Activated CD4-positive, alpha-beta T cell treated with anti-CD3 and anti-CD28 coated beads for 4 hours (primary cell): ENCODE measurements at places on chromosomes 12 and 14.

DNA sequence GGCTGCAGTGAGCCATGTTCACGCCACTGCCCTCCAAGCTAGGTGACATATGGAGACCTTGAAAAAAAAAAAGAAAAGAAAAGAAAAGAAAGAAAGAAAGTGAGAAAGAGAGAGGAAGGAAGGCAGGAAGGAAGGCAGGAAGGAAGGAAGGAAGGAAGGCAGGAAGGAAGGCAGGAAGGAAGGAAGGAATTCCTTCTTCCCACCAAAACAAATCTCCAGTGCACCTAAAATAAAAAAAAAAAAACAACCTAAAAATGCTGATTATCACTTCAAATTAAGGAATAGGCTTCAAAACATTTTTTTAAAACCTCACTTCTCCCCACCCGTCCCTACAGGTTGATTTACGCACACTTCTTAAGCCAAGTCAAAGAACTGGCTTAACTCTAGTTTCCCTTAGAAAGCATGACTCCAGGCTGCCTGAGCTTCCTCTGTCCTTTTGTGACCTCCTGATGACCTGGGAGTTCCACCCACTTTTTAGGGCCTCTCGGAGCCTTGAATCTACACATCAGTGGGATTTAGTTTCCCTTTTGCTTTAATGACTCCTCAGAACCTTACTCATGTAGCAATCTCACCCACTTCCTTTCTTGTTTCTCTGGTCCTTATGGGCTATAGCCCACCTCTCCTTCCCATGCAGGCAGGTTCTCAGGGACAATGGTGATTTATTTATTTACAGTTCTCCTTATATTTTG, 18.6 kb downstream of the DUSP6 start:
- no peak for DNase-seq

- no peak for DNase-seq
Observed at GRCh38 chr12:114266536-114266935, 139.4 kb downstream of the TBX5 start.

- DNase-seq = no peak
Observed at GRCh38 chr14:60153991-60154390, 11.2 kb downstream of the DHRS7 start.

DNA sequence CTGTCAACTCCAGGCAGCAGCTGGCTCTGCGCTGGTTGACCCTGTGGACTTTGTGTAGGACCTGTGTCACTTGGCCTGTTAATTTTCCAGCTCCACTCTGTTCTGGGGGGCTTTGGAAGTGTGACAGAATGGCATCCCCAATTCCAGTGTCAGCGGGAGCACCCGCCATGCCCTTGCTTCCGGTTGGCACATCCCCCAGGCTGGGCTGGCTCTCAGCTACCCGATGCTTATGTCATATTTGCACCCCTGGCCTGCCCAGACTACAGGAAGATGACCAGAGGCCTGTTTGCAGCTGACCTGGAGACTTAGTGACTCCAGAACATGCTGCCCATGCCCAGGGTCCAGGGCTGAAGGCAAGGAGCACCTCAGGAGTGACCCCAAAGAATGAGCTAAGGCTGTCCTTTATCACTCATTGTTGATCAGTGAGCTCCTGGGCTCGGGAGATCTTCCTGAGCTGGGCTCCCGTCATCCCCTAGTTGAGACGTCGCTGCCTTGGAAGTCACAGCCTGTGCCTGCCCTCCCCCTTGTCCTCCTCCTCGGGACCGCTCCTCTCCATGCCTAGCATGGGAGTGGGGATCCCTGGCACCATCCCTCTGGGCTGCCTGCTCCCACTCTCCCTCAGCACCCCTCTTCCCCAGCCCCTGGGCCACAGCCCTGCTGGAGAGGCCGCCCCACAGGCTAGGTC, 163.4 kb upstream of the RTL1 start:
- DNase-seq = no peak

DNA sequence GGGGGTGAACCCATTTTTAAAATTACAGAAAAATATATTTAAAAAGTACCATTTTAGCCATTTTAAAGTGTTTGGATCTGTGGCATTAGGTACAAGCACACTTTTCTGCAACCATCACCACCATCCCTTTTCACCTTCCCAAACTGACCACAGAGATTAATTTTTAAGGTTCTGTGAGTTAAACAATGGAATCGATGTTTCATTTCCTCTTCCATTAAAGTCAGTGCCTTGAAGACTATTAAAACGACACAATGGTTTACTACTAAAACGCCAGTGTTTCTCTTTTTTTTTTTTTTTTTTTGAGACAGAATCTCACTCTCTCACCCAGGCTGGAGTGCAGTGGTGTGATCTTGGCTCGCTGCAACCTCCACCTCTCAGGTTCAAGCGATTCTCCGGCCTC, 78.1 kb upstream of the GPR68 start:
- no peak for DNase-seq

DNA sequence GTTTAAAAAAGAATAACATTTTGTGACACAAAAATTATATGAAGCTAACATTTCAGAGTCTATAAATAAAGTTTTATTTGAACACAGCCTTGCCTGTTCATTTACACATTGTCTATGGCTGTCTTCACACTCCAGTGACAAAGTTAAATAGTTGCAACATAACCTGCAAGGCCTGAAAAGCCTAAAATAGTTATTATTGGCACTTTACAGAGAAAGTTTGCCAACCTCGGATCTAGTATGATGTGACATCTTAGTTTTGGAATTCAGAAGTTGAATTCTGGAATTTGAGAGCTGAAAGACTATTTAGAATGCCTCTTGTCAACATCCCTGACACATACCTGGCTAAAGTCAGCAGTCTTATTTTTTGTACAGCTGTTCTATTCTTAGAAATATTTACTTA, 68.3 kb downstream of the DYRK2 start:
- DNase-seq = no peak
